T-helper 17 cell (primary cell): ENCODE measurements at places on chromosomes 2 and 18. TPM values are rescaled to one million over a fixed set of nuclear protein-coding genes. Genes with fewer than 3 reads are reported as not detected.

COPS8 gene
- 49.4 TPM for total RNA-seq

- H3K36me3 ChIP-seq = no peaks in the 10 kb centered on the region
- H3K4me1 ChIP-seq = peaks cover 5% of the 10 kb centered on the region
- no peak overlapping the region for H3K27ac ChIP-seq
These were observed 7.7 kb downstream of the PPP1R7 start for GRCh38 chr2:241157841-241158545.

- no peak for DNase-seq
- H3K27me3 ChIP-seq = no peaks in the 10 kb centered on the region
- no peak overlapping the region for H3K27ac ChIP-seq
- H3K4me3 ChIP-seq = no peak overlapping the region
- no peaks in the 10 kb centered on the region for H3K36me3 ChIP-seq
- no peaks in the 10 kb centered on the region for H3K4me1 ChIP-seq
These were observed 1134.8 kb upstream of the ZEB2 start for GRCh38 chr2:145654746-145655145.

ANKRD62 gene
- total RNA-seq = not detected

PLEK gene
- 34.8 TPM for total RNA-seq

GCG gene
- total RNA-seq = not detected

DNA sequence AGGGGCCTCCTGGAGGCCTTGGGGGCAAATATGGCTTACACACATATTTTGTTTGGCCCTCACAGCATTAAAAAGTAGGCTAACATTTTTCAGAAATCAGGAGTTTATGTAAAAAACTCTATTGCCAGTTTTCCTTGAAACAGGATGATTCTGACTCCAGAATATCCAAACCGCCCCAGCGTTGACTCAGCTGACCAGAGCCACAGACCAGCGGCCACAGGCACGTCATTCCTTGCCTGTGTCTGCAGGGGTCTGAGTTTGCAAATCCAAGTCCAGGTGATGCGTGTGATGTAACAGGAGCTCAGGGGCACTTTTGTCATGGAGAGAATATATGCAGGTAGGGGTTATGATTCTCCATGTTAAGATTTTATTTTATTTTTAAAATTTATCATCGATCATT, 79.4 kb upstream of the ALKAL2 start:
- H3K4me3 ChIP-seq = no peak overlapping the region
- H3K27ac ChIP-seq = no peak overlapping the region
- H3K36me3 ChIP-seq = peaks cover 2% of the 10 kb centered on the region
- DNase-seq = no peak

GRCh38 chr2:155372969-155373368, 674.5 kb downstream of the KCNJ3 start:
- no peak overlapping the region for H3K27ac ChIP-seq
- H3K36me3 ChIP-seq = no peaks in the 10 kb centered on the region
- no peak for DNase-seq
- no peaks in the 10 kb centered on the region for H3K27me3 ChIP-seq
- H3K4me1 ChIP-seq = peaks cover 2% of the 10 kb centered on the region

TSGA10 gene
- total RNA-seq = 8.3 TPM

WDR35 gene
- total RNA-seq = 3.5 TPM

DNA sequence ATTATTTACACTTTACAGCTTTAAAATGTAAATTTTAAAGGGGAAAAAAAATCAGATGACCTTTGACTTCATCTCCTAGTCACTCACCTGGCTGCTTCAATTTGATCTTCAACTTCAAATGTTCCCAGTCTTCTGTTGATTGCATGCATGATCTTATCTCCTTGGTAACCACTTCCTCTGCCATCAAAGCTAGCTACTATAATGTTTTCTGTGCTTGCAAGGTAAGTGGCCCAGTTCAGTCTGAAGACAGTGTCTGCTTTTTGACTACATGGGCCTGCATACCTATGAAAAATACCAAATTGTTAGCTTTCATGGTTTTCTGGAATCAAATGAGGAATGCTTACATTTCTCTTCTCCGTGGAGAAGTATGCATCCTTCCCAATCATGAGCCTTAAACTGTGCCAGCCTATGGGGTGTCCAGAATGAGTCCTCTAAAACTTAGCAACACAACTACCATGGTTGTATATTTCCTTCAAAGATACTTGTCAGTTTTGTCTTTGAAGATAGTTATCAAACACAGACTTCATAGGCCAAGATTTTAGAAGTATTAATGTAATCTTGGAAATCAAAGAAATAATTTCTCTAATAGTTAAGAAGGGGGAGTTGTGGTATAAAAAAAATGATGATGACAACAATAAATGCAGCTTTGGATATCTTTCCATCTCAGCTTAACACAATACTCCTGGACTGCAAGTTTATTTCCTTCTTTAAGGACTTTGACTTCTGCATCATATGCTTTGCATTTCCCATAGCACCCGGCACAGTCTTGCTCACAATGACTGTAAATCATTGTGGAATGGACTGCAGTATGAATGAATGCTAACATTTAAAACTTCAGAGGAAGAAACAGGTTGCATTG, 62.1 kb downstream of the DPP4 start:
- peak overlapping the region; percentile 99 for H3K27ac ChIP-seq
- H3K4me3 ChIP-seq = peak overlapping the region; percentile 25
- no peaks in the 10 kb centered on the region for H3K27me3 ChIP-seq

HOXD10 gene
- total RNA-seq = not detected

DNA sequence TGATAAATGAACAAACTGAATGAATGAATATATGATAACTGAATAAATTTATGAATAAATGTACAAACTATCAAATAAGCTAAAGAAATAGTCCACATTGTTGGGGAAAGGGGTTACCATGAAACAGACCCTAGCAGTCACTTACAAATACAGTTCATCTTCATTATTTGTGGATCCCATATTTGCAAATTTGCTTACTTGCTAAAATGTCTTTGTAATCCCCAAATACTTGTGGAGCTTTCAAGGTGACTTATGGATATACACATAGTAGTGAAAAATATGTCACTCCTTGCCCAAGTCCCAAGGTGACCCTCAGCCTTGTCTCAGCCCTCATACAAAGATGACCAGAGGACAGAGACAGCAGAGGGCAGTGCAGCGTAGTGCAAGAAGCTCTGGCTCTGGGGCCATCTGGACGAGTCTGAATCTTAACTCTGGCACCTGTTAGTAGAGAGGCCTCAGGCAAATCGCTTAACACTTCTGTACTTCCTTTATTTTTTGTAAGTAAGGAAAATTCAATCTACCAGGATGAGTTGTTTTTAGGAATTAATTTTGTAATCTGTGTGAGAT, 3.1 kb downstream of the PAIP2B start:
- no peak overlapping the region for H3K4me3 ChIP-seq
- H3K36me3 ChIP-seq = peaks cover 8% of the 10 kb centered on the region
- H3K27me3 ChIP-seq = peaks cover 5% of the 10 kb centered on the region
- DNase-seq = no peak
- peaks cover 23% of the 10 kb centered on the region for H3K4me1 ChIP-seq
- H3K27ac ChIP-seq = no peak overlapping the region

VRK2 gene
- total RNA-seq = 15.3 TPM

SRD5A2 gene
- not detected for total RNA-seq

DNA sequence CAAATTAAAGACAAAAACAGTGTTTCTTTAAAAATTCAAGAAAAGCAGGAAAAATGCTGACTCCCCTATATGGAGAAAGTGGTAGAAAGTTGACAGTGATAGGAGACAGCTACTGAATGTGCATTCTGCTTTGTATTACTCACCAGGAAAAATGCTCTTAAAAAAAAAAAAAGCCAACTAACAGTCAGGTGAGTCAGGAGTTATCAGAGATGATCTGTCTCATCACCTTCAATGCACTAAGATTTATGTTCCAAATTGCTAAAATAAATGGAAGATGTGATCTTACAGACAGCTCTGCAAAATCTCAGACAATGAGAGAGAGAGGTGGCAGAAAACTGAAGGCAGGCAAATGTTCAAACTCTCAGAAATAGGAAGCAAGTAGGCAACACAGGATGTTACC, 47.6 kb upstream of the ZNF521 start:
- no peak for DNase-seq
- no peak overlapping the region for H3K27ac ChIP-seq
- H3K4me3 ChIP-seq = no peak overlapping the region
- no peaks in the 10 kb centered on the region for H3K27me3 ChIP-seq
- H3K36me3 ChIP-seq = no peaks in the 10 kb centered on the region
- no peaks in the 10 kb centered on the region for H3K4me1 ChIP-seq

DNA sequence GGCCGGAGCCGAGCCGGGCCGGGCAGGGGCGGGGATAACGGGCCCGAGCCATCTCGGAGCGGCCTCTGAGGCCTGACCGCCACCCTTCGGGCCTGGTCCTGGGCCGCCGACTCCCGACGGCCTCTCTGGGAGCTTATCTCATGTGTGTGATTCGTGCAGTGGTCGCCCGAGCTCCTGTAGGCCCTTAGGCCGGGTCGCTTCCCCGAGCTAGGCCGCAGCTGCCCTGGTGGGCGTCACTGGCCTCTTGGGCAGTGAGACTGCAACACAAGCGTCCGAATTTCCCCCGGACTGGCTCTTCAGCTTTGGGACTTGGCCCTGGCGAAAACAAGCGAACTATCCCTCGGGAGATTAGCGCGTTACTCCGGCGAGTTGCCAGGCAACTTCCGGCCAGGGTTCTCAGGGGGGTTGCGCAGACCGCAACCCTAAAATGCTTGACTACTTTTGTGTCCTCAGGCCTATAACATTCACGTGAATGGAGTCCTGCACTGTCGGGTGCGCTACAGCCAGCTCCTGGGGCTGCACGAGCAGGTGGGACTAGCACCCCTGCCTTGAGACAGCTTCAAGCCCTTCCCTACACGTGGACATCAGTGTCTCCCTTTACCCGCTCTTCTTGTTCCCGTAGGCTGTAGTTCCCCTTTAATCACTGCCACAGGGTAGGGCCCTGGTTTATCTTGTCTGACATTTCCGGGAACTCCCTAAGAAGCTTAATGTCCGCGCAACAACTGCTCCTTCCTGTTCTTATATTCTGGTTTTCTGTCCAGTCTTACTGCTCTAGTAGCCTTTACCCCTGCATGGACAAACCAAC, 602 bp downstream of the SNX17 start:
- peak overlapping the region; percentile 94 for H3K27ac ChIP-seq
- H3K27me3 ChIP-seq = no peaks in the 10 kb centered on the region
- H3K36me3 ChIP-seq = peaks cover 2% of the 10 kb centered on the region
- peak; percentile 9 for DNase-seq
- H3K4me1 ChIP-seq = peaks cover 29% of the 10 kb centered on the region

- no peaks in the 10 kb centered on the region for H3K4me1 ChIP-seq
- H3K4me3 ChIP-seq = no peak overlapping the region
- no peaks in the 10 kb centered on the region for H3K36me3 ChIP-seq
- H3K27me3 ChIP-seq = peaks cover 4% of the 10 kb centered on the region
- H3K27ac ChIP-seq = no peak overlapping the region
These were observed 341.3 kb downstream of the MYCN start for GRCh38 chr2:16281451-16282335.

- peaks cover 86% of the 10 kb centered on the region for H3K27me3 ChIP-seq
- H3K27ac ChIP-seq = no peak overlapping the region
- H3K36me3 ChIP-seq = peaks cover 4% of the 10 kb centered on the region
- H3K4me1 ChIP-seq = peaks cover under 1% of the 10 kb centered on the region
- no peak overlapping the region for H3K4me3 ChIP-seq
These were observed 34.3 kb downstream of the EN1 start for GRCh38 chr2:118813111-118813510.

DNA sequence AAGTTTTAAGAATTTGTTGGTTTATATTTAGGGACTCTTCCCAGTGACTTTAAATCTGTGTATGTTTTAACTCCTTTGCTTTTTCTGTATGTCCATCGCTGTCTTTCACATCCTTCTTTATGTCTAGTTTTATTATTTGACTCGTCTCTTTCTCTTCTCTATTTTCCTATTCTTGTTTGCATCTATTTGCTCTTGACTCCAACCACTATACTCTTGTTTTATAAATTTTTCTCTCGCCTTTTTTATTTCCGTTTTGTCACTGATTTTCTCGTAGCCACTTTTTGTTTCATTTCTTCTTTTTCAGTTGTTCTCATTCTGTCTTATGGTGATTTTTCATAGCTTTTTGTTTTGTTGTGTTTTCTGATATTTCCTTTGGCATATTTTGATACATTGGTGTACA, 170.5 kb upstream of the NETO1 start:
- no peak for DNase-seq

GRCh38 chr2:1814616-1815015, 70.3 kb upstream of the PXDN start:
- H3K4me3 ChIP-seq = no peak overlapping the region
- peaks cover 2% of the 10 kb centered on the region for H3K4me1 ChIP-seq
- no peaks in the 10 kb centered on the region for H3K36me3 ChIP-seq
- H3K27me3 ChIP-seq = peaks cover 24% of the 10 kb centered on the region
- no peak overlapping the region for H3K27ac ChIP-seq
- DNase-seq = no peak

TMEM169 gene
- 2.2 TPM for total RNA-seq

GRCh38 chr2:128450211-128451024, 131.8 kb upstream of the HS6ST1 start:
- no peak overlapping the region for H3K27ac ChIP-seq
- H3K4me1 ChIP-seq = no peaks in the 10 kb centered on the region

SPDYA gene
- total RNA-seq = 11.2 TPM

MAP2 gene
- total RNA-seq = 0.94 TPM

DNA sequence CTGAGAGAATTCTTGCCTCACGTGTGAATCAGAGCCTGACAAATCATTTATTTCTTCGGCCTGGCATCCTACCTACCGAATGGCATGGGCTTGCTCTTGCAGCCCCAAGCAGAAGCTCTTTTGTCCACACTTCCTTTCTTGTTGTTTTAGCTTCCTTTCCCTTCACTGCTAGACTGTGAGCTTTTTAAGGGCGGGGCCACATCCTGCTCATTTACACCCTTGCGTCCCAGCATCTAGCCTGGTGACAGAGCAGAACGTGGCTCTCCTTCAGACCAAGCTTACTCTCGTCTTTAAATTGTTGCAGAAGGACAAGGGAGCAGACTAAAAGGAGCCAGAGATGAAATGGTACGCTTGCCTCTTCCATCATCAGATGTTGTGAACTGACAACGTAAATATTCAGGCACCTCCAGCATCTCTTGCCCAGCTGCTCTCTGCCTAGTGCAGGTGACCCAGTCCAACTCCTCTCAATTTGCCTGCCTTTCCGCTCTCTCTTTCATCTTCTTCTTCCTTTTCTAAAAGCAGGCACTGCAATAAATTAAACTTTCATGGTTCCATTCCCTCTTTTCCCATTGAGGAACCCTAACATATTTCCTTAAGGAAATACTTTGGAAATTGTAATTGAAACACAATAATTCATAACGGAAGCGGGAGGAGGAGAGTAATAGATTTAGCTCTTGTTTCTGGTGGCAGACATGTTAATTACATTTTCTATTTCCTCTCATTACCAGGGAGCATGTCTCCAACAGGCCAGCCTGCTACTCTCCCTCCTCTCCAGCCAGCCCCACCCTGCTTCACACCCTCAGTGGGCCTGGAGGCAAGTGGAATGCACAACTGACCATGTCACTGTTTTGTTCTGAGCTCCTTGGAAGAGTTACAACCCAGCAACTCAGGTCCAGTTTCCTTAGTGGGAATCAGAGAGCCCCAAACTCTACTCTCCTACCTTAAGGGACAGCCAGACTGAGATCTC, 228.1 kb upstream of the TRIB2 start:
- DNase-seq = no peak
- peaks cover 5% of the 10 kb centered on the region for H3K36me3 ChIP-seq
- peaks cover 57% of the 10 kb centered on the region for H3K4me1 ChIP-seq
- H3K27me3 ChIP-seq = no peaks in the 10 kb centered on the region
- peak overlapping the region; percentile 77 for H3K4me3 ChIP-seq

- H3K4me1 ChIP-seq = peaks cover 27% of the 10 kb centered on the region
- DNase-seq = no peak
- H3K27me3 ChIP-seq = no peaks in the 10 kb centered on the region
- H3K27ac ChIP-seq = peak overlapping the region; percentile 94
These were observed 24.6 kb upstream of the KCMF1 start for GRCh38 chr2:84946204-84947009.
